Stimulated activated CD4-positive, alpha-beta T cell treated with anti-CD3 and anti-CD28 coated beads, Interleukin-2, amount 100 ng/mL, for 4 hours (primary cell): ENCODE measurements at places on chromosomes 4 and X.

GRCh38 chr4:90718931-90719330 lies 591.7 kb downstream of the CCSER1 start:
- DNase-seq = no peak

GRCh38 chr4:40121515-40121914 lies 64.9 kb downstream of the N4BP2 start:
- DNase-seq = peak; percentile 11

DNA sequence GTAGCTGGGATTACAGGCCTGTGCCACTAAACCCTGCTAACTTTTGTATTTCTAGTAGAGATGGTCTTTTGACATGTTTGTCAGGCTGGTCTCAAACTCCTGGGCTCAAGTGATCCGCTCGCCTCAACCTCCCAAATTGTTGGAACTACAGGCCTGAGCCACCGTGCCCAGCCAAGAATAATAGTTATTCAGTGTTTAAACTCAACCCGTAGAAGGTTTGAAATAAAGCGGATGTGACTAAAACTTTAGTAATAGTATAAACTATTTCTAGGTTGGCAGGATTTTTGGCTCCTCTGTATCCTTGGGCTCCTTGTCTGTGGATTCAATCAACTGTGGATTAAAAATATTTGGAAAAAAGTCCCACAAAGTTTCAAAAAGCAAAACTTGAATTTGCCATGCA lies 37.8 kb downstream of the PCDH10 start:
- no peak for DNase-seq

- DNase-seq = no peak
Observed at GRCh38 chr4:48967631-48968030, 18.4 kb upstream of the CWH43 start.

DNA sequence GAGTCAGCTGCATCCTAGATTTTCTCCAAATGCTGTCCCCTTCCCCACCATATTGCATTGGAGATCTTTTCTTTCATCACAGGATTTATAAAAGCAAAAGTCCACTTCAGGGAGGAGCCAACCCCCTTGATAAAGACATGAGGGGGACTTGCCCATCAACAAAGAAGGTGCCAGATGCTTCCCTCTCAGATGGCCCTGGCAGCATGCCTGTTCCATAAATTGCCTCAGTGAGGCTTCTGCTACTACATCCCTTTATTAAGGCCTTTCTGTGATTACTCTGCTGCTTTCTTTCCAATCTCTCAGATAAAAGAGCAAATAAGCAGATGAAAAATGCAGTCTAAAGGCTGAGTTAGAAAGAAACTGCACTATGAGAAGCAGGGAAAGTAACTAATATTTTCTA lies 511.6 kb downstream of the PACRGL start:
- no peak for DNase-seq

GRCh38 chr4:109146499-109146898 lies 156.0 kb downstream of the COL25A1 start:
- DNase-seq = no peak

- DNase-seq = no peak
Observed at GRCh38 chrX:21757960-21758359, at the start of gene SMPX. Gene SMPX, minus strand, starts transcription at chrX:21758116. Its CDS starts 3,826 bp downstream, at chrX:21754290.
